Stimulated activated CD8-positive, alpha-beta memory T cell treated with anti-CD3 and anti-CD28 coated beads, Interleukin-4, amount 100 ng/mL, for 1 hour (primary cell): ENCODE measurements at places on chromosomes 12 and 14.

GRCh38 chr14:30195941-30196340 lies 268.3 kb upstream of the PRKD1 start:
- DNase-seq: no peak

DNA sequence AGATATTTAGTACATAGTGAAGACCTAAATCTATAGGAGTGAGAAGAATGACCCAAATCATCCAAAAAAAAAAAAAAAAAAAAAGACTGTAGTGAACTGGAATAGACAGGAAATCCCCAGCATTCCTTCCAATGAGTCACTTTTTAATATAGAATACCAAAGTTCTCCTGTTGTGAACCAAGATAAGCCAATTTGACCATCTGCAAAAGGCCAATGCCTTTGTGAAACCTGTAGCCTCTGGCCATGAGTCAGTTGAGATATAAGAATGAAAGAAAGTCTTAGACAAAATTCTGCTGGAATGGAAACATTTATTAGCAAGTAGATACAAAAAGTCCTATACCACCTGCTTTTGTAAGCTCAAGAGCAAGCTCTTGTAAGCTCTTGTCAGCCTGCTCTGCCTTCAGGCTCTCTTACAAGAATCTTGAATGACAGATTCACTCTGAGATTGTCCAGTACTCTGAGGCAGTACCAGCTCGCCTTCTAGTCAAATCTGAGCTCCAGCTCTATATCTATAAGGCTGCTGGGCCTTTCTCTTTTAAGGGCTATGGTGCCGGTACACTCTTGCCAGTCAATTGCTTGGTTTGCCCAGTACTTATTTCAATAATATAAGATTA lies 243.0 kb upstream of the TMTC1 start:
- no peak for DNase-seq

- no peak for DNase-seq
Measured at GRCh38 chr12:58668871-58669270, 251.4 kb downstream of the LRIG3 start.

DNA sequence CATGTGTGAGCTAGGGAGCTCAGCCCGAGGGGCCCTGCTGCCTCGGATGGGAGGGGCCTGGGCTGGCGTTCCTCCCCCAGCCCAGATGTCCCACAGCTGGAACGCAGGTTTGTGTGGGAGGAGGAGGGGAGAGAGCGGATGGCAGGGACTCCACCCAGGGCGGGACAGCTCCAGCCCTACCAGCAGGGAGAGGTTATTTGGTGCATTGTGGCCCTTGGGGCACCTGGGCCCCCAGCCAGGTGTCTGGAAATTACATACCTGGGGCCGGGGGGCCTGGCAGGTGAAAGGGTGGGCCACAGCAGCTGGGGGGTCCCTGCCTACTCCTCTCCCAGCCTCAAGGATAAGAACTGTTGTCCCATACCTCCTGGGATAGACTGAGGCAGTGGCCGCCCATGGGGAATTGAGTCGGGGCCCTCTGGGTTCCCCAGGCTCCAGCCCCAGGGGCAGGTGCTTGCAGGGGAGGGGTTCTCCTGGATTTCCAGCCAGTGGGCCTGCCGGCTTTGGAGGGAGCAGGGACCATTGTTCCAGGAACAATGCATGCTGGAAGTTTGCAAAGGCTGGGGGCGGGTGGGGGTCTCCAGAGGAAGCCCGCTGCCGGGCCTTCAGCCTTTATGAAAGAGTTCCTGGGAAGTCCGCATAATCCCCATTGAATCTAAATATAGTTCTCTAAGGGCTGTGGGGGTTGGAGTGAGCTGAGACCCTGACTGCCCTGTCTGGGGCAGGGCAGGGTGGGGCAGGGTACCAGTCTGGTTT lies 1.2 kb downstream of the KIF26A start:
- DNase-seq: no peak
